ENCODE measurements at places on chromosomes 6 and 20.

GRCh38 chr6:44858998-44859397 lies 469.1 kb upstream of the RUNX2 start:
- DNase-seq: no peak

DNA sequence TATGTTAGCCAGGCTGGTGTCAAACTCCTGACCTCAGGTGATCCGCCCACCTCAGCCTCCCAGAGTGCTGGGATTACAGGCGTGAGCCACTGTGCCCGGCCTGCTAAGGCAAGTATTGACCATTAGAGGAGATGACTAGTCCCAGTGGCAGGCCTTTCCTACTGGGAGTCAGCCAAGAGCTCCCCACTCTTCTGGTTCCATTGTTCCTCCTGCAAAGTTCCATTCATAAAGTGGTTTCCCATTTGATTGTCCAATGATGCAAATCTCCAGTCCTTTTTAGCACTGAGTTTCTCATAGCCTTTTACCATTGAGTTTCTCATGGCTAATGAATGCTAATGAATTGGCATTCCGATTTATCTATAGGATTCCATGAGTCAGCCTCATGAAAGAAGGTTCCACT lies 148.3 kb upstream of the ESR1 start:
- no peak for DNase-seq

- no peak for DNase-seq
Measured at GRCh38 chr6:79544299-79544927, 7.2 kb upstream of the LCA5 start.

DNA sequence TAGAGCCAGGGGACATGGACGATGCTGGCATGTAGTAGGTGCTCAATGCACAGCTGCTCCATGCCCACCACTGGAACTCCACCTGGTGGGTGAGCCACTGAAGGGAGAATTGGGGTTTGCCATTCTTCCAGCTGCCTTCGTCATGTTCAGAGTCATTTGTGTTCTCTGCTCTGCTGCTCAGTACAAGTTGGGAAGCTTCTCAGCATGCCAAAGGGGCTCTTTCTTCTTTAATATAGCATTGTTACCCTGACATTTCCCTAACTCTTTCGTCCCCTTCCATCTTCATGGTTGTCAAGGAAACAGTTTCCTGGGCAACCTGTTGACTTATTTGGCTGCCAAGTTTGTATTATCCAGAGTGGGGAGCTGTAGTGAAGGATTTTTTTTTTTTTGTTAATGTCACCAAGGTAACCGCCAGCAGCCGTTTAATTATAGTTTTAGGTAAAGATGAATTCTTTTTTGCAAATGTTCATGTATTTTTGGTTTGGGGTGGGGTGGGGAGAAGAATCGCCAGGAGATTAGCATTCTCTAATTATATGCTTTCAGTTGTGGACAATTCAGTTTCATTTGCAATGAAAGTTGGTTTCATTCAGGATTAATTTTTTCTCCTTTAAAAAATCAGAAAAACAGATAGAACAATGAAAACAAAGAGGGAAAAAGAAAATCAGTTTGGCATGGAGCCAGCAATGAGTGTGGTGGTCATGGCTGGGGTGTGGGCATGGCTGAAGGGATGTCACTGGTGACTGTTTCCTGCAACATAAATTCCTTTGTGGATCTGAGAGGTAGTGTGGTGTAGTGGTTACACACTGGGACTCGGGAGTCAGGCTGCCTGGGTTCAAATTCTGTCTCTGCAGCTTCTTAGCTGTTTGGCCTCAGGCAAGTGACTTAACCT lies 73.0 kb upstream of the KCNG1 start:
- no peak for DNase-seq

GRCh38 chr20:708956-709355 lies 33.4 kb upstream of the SCRT2 start:
- DNase-seq: no peak

DNA sequence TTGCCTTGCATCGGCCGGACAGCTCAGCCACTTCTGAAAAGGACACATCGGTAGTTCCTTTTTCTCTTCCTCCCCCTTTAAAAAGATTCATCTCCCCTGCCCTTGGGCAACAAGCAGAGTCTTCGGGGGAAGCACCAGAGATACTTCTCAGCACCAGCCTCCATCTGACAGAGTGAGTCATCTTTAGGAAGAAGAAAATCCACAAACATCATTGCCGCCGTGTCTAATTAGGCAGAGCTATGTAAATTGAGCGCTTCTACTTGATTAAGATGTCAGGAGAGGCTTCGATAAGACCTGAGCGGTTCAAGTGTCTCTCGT lies 186.4 kb downstream of the TAF4 start:
- DNase-seq: no peak

GRCh38 chr6:170307080-170307545 lies 555 bp downstream of the FAM120B start:
- no peak for DNase-seq

- peak; percentile 98 for DNase-seq
Measured at GRCh38 chr20:53594068-53595017, 704 bp upstream of the ZNF217 start.

DNA sequence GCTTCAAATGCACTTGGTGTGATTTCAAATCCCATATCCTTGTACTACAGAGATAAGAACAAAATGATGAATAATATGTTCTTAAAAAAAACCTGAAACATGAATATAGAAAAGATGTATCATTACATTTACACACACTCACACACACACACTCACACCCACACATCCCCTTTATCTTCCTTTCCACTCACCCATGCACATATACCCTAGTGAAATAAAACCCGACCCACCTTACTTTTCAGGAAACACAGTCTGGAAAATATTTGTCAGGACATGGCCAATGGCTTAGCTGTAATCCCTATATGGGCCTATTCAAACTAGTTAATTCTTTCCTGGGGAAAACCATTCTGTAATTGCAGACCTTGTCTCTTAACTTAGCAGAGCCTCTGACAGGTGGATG lies 60.8 kb upstream of the EDN1 start:
- no peak for DNase-seq

GRCh38 chr20:41145821-41146620 lies 8.7 kb downstream of the PLCG1 start:
- DNase-seq: no peak

- no peak for DNase-seq
Measured at GRCh38 chr6:168314948-168315347, 4.6 kb downstream of the DACT2 start.

GRCh38 chr6:26318459-26319404 lies 46.3 kb upstream of the BTN3A2 start:
- no peak for DNase-seq

DNA sequence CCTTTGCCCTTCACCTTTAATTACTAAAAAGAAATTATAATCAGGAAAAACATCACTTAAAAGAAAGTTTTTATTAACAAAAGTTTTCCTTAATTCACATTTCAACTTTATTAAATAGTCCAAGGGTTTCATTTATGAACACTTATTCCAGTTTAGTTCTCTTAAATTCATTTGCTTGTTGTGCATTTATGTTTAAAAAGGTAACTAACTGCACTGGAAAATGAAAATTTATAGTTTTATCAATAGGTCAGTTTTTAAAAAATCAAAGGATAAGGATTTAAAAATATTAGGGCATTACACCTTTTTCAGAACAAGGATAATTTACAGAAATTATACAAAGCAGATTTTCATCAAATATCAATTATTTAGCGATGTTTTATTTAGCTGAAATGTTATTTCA lies 958 bp upstream of the ATP5F1E start:
- no peak for DNase-seq

DNA sequence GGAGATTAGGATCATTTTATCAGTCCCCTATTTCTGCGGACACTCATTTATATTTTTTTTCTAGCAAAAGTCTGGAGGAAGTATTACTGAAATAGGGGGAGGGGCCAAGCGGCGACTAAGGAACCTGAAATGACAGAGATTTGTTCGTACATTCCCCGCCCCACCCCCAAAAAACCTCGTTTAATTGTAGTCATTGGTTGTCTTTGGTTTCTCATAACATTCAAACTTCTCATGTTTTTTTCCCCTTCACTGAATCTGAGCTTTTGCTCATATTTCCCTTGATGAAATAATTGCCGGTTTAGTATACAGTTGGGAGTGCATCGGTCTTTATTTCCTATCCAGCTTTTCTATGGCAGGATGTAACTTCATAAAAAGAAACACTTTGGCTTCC lies 768 bp upstream of the FYN start:
- DNase-seq: peak; percentile 54

- DNase-seq: no peak
Measured at GRCh38 chr20:33675136-33675959, 1.1 kb upstream of the NECAB3 start.

- DNase-seq: no peak
Measured at GRCh38 chr20:63747622-63748069, 8.1 kb downstream of the SLC2A4RG start.

GRCh38 chr20:63968928-63969760 lies 586 bp downstream of the ZNF512B start:
- no peak for DNase-seq

- DNase-seq: no peak
Measured at GRCh38 chr6:108914235-108915022, 66.2 kb downstream of the ARMC2 start.

- DNase-seq: no peak
Measured at GRCh38 chr20:33282991-33283555, at the start of gene BPIFB1. BPIFB1 (plus strand) TSS chr20:33283214; CDS start chr20:33286074, 2,860 bp downstream.

DNA sequence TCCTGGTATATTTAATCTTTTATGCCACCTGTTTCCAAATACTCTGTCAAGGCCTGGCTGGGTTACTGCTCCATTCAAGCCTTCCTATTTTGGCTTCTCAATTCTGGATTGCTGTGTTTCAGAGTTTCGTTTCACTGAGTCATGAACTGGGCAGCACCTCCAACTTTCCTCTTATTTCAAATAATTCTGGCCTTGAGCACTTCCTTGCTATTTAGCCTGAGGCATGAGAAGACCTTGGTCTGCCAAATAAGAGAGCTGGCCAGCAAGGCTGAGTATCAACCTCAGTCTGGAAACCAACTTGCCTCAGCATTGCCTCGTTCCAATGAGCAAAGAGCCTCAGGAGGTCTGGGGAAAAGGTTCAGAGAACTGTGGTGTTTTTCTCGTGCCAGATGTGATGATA lies 66.6 kb downstream of the TNFAIP3 start:
- no peak for DNase-seq

DNA sequence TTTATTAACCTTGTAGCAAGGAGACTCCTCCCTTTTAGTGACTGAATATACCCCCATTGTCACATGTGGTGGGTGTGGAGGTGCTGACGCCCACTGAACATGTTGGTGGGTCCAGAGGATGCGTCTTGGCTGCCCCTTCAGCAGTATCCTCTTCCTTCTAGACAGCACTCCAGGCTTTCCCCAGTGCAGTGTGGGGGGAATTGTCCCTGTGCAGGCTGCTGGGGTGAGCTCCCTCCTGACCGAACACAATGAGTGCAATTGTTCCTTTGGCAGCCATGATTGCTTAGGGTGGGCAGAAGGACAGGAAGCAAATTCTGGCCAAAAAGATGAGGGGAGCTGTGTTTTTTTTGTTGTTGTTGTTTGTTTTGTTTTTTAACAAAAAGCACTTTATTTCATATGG lies 209.3 kb upstream of the PDE10A start:
- no peak for DNase-seq

DNA sequence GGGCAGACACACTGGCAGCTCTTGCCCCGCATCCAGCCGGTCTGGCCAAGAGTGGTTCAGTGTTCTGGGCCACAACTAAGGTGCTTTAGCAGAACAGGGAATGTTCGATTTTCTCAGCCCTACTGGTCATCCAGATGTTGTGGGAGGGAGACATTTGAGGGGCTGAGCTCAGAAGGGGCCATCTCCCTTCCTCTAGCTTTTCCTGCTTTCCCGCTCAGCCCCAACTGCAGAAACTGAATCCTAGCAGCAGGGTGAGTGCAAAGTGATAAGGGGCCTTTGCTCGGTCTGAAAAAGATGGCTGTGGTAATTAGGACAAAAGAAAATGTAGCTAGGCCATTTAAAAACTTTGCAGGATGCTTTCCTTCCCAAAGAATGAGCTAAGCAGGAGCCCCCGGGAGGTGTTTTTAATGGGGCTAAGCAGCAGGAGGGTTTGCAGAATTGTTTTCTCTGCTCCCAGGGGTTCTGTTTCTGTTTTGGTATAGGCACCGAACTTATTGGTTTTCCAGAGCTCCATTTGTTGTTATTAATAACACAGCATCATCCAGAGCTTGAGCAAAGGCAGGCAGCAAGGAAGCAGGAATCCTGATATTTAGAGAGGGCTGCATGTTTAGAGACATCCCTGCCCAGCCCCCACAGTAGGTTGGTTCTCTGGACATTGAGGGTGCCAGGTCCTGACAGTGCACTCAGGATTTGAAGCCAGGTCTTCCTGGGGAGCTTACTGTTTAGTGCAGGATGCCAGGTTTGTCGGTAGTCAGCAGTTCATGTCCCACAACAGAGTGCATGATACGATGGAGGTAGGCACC lies 210.9 kb downstream of the SLC24A3 start:
- no peak for DNase-seq

GRCh38 chr20:4375881-4376280 lies 345.8 kb upstream of the PRND start:
- no peak for DNase-seq
